SW 1271 (cell line): ENCODE measurements at places on chromosomes 13 and 19.

- no peak for DNase-seq
These were observed 32.2 kb downstream of the C13orf46 start for GRCh38 chr13:113941571-113942191.

DNA sequence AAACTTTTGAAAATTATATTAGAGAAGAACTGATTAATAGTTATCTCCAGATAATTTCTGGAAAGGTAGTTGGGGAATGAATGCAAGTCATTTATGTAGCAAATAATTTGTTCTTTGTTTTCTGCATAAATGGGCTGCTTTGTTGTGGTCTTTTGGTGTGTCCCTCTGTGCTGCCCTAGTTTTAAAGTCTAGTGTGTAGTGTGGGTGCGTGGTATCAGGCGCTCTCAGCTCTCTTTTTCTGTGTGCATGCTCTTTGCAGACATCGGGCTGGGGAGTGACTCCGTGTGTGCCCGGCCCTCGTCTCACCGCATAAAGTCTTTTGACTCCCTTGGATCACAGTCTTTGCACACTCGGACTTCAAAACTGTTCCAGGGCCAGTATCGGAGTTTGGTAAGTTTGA, 94.5 kb downstream of the ARHGEF7 start:
- DNase-seq, result no peak

GRCh38 chr13:39108783-39109182, 70.5 kb downstream of the NHLRC3 start:
- DNase-seq, result no peak

GRCh38 chr13:24287748-24288287, 21.6 kb upstream of the C1QTNF9 start:
- no peak for DNase-seq

DNA sequence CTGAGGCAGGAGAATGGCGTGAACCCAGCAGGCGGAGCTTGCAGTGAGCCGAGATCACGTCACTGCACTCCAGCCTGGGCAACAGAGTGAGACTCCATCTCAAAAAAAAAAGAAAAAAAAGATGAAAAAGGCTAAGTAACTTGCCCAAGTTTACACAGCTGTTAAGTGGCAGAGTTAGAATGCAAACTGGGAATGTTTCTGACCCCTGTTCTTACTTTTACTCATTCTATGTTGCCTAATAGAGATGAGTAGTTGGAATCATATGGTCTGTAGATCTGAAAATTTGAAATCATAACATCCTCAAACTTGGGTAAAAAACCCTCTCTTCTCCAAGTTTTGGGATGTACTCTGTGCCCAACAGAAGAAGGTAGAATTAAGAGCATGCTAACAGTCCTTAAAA, 235.8 kb upstream of the RFC3 start:
- DNase-seq, result no peak

GRCh38 chr13:53101883-53102282, 73.3 kb downstream of the OLFM4 start:
- DNase-seq, result no peak

GRCh38 chr13:91228940-91229339, 118.5 kb upstream of the MIR17HG start:
- DNase-seq, result no peak

DNA sequence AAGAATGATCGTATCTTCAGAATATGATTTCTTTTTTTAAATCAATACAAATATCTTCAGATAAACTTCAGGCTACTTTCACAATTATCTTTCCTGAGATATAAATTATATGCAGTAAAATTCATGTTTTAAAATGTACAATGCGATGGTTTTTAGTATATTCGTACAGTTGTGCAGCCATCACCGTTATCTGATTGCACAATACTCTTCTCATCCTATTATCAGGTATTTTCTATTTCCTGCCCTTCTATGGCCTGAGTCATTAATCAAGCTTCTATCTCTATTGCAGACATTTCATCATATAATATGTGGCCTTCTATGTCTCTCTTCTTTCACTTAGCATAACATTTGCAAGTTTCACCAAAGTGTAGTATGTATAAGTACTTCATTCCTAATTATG, 1360.2 kb upstream of the SLC10A2 start:
- DNase-seq, result no peak

- no peak for DNase-seq
These were observed 12.9 kb downstream of the CYTH2 start for GRCh38 chr19:48481846-48482639.

DNA sequence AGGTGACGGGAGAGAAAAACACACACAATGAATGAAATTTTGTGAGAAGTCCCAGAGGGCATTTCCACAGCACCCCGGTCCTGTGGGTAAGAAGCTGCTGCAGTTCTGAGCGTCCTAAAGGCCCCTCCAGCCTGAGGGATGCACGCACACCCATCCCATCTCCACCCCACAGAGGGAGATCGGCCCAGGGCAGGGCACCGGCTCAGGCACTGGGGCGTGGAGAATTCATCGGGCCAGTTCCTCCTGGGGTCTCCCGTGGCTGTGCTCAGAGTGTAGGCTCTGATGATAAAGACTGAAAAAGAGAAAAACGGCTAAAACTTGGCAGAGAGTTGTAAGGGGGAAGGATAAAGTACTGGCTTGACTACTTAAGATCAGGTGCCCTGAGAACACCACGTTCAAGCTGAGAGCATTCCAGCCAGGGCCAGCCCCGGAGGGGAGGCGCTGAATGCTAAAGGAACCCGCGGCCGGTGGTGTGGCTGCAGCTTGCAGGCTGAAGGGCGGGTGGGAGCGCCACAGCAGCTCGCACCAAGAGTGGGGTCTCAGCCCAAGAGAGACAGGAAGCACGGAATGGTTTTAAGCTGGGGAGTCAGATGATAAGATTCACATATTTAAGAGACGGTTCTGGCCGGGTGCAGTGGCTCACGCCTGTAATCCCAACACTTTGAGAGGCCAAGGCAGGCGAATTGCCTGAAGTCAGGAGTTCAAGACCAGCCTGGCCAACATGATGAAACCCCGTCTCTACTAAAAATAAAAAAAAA, 121.9 kb upstream of the SPACA7 start:
- DNase-seq, result no peak

DNA sequence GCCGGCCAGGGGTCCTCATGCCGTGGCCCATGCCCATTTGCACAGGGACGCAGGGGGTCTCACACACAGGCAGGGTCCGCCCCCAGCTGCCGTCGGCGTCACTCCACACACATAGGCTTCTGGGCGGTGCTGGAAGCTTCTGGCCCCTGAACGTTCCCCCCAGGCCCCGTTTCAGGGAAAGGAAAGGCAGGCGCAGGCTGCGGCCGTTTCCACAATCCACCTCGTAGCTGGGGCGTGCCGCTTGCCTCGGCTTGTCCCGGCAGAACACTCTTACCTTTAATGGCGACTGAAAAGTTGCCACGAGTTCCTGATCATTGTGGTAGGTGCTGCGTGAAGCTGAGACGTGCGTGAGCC, 53.4 kb downstream of the MCF2L start:
- no peak for DNase-seq

DNA sequence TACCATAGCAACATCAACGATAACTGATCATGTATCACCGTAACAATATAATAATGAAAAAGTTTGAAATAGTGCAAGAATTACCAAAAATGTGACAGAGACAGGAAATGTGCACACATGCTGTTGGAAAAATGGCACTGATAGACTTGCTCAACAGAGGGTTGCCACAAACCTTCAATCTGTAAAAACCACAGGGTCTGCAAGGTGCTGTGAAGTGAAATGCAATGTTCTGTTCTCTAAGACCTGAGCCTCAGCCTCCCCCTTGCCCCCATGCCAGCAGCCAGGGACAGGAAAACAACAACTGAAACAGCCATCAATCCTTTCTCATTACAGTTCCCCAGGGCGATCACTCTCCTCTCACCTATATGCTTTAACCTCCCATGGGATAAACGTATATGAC, 88.4 kb downstream of the USP12 start:
- DNase-seq, result no peak

- no peak for DNase-seq
These were observed 16.0 kb upstream of the ZDHHC20 start for GRCh38 chr13:21475115-21475514.

DNA sequence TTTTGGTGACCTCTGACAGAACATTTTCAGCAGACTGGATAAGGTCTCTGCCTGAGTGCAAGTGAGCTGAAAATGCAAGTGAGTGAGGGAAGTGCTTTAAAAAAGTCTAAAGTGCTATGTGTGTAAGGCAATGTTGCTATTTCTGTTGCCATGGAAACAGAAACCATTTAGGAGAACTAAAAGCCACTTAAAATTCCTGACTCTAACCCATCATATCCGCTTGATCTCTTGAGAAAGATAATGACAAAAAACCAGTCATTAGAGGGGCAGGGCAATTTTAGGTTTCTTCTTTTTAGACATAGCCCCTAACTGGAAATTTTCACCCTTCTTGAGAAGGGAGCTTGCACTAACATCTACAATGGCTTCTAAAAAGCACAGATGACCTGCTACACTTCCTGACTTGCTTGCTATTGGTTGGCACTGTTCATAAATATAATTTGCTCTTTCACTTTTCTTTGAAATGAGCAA, at the start of gene CYSLTR2:
Gene CYSLTR2, plus strand, starts transcription at position 458 of the 468 bp plus-strand sequence. CDS start 52,889 bp downstream, outside the sequence.
- no peak for DNase-seq
